Right lobe of liver (tissue), 6 donors: ENCODE measurements at places on chromosomes 11 and 22. TPM values are rescaled to one million over a fixed set of nuclear protein-coding genes. Genes with fewer than 3 reads are reported as not detected.

DNA sequence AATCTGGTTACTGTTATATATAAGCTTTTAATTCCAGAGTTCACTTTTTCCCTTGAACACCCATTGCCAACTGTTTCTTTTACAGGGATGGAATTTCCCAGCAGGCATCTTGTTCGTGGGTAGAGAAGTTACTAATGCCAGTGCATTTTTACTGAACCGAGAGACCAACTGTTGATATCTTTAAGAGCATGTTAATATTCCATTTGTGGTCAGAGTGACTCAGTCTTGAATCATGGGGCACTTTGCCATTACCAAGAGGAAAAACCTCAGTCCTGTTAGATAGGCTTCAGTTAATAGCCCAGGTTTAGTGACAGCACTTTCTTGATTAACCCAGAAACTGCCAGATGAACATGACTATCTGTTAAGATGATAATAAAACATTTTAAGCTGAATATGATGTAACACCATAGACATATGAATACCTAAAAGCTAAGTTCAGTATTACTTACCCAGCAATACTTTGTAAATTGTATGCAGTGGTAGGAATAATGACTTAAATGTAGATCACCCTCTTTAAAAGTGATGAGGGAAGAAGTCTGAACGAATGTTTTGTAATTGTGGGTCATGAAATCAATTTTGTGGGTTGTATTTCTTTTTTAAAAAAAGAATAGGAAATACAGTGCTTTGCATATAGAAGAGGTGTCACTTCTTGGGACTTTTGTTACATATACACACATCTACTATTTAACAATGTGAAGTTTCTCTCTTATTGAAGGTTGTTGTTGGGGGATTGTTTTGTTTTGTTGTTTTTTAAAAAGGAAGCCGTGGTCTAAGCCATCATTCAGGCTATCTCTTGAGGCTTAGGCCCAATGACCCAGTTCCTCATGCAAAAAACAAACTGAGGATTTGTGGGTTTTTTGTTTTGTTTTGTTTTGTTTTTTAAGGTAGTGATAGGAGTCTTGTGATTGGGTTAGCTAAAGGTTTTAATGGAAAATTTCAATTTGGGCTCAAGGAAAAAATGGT, 79.2 kb upstream of the GRIK4 start:
- DNase-seq: no peak

DNA sequence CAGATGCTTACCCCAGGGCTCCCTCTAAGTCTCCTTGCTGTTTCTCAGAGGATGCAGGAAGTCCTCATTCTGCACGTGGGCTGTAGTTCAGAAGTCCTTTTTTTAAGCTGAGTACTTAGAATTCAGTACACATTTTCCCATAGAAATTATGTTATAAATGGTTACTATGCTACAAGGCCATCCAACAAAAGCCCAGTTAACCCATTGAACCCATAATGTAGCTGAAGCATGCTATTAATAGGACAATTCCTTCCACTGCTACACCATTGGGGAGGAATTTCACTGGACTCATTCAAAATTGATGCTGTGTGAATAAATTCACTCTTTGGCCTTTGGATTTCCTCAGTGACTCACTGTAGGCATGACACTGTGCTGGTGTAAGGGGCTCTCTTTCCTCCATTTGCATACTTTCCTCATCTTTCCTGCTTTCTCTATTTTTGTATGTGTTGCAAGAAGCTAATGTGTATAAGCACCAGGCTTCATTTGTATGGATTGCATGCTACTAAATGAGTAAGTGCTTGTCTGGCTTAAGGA, 148.0 kb downstream of the NTM start:
- DNase-seq: no peak

GRCh38 chr11:120063686-120064340, 74.1 kb downstream of the TRIM29 start:
- no peak for DNase-seq

GRCh38 chr11:8290081-8290810, 26.6 kb upstream of the LMO1 start:
- no peak for DNase-seq

GRCh38 chr22:23038334-23038642, 32.0 kb upstream of the GNAZ start:
- DNase-seq: no peak

CAVIN3 gene
- total RNA-seq: 11.2 TPM

DNA sequence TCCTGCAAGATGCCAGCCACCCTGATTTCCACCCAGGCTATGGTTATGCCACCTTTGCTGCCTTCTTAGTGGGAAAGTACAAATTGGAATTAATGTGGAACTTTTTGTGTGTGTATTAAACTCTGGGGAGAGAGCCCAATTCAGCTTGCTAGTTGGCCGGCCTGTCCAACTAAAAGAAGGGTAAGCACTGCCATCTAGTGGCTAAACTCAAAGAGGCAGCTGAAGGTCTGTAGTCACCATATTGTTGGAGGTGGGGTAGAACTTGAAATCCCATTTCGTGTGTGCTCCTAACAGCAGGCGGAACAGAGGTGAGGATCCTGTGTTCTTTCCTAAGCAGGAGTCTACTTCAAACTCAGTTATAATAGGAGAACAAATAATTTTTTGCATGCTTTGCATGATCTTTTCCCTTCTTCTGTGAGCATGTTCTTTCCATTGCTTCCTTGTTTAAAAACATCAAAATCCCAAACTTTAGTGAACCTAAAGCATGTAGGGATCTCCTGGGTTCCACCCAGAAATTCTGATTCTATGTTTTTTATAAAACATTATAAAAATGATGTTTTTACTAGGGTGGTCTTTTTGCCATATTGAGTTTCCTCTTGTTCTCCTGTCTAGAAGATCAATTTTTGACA, 138.8 kb upstream of the SORL1-AS1 start:
- no peak for DNase-seq

TSGA10IP gene
- not detected for total RNA-seq

DNA sequence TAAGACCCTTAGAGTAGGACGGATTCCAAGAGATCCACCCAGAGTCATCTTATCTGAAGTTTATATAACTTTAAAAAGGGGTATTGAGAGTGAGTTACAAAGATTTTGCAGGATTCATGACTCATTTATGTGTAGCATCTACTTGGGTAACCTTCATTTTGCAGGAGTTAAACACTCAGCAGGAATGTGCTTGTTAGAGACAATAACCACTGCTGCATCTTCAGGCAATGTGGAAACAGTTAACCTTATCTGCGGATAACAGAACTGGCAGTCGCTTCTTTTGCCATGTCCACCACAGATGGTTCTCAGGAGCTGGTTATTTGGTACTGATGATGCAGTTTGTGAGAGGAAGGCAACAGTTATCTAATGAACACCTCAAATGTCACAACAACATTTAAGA, 417.9 kb upstream of the DDI1 start:
- no peak for DNase-seq

MIOX gene
- not detected for total RNA-seq

DNA sequence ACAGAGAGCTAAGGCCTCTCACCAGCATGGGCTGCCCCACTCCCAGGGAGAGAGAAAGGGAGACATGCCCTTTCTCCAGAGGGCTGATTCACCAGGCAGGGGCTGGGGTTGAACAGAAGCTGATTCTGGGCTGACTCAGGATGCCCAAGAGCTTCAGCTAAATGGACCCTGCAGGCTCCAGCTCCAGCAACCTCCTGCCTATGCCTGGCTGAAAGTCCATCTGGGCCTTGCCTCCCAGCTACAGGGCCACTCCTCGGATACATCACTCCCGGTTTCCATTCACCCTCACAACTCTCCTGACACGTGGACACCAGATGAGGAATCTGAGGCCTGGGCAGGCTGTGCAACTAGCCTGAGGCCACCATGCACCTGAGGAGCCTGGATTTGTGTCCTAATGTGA, 215.5 kb downstream of the BUD13 start:
- DNase-seq: no peak

- no peak for DNase-seq
These were observed 446 bp downstream of the VSTM5 start for GRCh38 chr11:93849751-93850593.

STX3 gene
- total RNA-seq: 16.5 TPM

- no peak for DNase-seq
These were observed 110.6 kb upstream of the NECTIN1 start for GRCh38 chr11:119839476-119840133.
